Cardiac fibroblast (primary cell): ENCODE measurements at places on chromosomes 16 and 17.
A peak's percentile ranks its signal among the peaks of the same experiment; 100 is the strongest.

GRCh38 chr17:82011617-82012187 is 11.0 kb downstream of the CENPX start:
- no peak for DNase-seq

- no peak for DNase-seq
These were observed 22.1 kb downstream of the MAP1LC3B start for GRCh38 chr16:87414251-87414680.

- no peak for DNase-seq
These were observed 27.2 kb downstream of the SREBF1 start for GRCh38 chr17:17809531-17810083.

GRCh38 chr17:78793968-78794367 is 11.9 kb upstream of the CYTH1 start:
- DNase-seq = no peak

DNA sequence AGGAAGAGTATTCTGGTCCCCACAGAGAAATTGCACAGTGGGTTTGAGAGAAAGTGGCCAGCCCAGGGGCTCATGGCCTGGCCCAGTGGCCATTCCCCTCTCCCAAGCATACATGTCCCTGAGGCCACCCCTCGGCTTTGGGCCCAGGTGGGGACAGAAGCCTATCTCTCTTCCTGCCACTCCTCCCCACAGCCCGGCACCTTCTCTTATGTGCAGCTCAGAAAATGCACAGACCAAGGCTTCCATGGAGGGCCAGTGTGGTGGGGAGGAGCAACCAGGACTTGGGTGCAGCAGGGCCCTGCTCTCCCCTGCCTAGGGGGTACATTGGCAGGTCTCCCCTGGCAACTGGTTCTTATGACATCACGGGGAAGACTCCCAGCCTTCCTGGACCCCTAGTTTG is at the start of gene C16orf90:
TSS of gene C16orf90 (minus strand) at position 314 of the 400 bp plus-strand sequence. CDS start at position 246, 68 bp downstream.
- DNase-seq = no peak

DNA sequence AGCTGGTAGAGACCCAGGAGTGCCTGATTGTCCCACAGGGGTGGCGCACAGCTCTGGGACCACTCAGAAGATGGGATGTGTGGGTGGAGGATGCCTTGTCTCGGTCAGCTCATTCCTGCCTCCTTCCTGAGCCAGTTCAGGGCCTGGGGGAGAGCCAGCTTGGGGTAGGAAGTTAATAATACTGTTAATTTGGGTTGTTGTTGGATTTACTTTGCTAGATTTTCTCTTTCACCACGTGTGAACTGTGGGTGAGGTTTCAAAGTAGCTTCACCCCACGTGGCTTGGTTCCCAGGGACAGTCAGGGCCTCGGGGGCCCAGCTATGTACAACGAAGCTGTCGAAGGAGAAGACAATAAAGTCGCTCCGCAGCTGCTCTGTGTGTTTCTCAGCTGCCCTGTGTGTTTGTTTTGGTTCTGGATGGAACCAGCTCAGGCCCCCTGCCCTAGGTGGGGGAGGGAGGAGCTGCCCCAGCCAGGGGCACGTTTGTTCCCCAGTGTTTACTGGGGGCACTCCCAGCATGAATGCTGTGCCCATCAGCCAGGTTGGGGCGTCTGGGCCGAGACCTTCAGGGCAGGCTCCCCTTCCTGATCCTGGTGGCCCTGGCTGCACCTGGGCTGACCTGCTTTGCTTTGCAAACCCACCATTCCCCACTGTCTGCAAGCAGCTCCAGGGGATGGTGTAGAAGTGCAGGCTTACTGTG is 2.3 kb downstream of the NUDT16L1 start:
- no peak for DNase-seq

GRCh38 chr16:88826070-88826840 is 14.5 kb upstream of the APRT start:
- no peak for DNase-seq

GRCh38 chr16:31487720-31488467 is 5.0 kb downstream of the SLC5A2 start:
- peak; percentile 30 for DNase-seq

DNA sequence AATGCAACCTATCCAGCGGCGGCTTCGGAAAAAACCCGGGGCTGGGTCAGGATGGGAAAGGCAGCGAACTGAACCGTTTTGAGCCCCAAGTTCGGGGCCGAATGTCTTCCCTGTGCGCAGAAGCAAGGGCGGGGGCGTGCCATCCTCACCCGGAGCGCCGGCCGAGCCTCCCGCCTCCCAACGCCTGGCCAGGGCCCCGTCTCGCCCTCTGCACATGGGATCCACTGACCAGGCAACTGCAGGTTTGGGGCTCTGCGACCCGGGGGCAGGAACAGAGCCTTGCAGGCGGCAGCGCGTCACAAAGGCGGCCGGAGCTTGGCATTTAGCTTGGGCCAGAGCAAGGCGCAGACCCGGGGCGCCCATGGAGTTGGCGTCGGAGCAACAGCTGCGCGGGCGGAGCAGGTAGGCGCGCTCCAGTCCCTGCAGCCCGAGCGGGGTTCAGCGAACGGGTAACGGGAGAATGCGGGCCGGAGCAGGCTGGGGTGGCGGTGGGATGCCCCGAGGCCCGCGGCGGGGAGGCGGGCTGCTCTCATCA is at the start of gene FBXO39:
TSS of gene FBXO39 (plus strand) at position 345 of the 535 bp plus-strand sequence. CDS start 3,654 bp downstream, outside the sequence.
- DNase-seq = no peak

DNA sequence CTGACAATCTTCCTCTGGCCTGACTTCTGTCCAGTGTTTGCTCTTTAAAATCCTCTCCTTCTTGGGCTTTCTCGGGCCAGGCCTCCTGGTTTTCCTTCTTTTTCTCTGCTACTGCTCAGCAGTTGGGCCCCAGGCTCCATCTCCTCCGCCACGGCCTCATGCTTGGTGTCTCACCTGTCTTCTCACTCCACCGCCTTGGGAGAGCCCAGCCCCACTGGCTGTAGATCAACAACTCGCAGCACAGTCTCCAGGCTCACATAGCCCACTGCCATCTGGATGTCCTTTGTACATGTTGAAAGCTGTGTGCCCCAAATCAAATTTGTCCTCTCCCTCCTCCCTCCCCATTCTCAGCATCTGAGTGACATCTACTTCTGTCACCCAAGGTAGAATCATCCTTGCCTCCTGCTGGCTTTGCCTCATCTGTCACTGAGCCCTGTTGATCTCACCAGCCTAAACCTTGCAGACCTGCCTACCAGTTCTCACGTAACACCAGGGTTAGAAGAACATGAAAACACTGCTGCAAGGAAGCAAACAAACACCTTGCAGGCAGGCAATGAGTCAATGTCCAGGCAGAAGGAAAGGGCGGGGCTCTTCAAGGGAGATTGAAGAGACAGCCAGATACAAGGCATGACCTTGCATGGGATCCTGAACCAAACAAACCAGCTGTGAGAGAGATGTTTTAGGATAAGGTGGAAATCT is 103.2 kb upstream of the SMURF2 start:
- no peak for DNase-seq

GRCh38 chr16:85393674-85394451 is 219.3 kb upstream of the GSE1 start:
- peak; percentile 67 for DNase-seq

DNA sequence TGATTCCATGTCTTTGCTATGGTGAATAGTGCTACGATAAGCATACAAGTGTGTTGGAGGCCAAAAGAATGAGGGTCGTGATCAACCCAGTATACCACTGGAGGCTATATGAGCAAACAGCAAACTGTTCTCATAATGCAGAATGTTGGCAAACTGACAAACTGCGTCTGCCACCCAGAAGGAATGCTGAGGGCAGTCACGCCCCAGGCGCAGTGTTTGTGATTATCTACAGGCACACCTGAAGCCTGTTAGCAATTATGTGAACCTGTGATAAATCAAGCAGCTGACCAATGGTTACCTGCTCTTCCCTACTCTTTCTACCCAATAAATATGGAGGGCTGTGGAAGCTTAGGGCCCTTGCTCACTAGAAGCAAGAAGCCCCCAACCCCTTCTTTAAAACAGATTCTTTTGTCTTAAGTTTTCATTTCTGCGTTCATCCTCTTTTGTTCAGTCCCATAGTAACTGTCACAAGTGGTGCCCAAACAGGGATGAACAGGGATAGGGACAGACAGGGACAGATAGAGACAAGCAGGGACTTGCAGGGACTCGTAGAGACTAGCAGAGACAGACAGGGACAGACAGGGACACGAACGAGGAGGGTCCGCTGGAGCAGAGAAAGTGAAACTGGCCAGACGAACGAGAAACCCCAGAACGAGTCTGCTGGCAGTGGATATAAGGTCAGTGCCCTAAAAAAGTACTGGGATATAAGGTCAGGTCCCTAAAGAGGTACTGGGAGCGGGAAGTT is 25.1 kb downstream of the CD300LG start:
- no peak for DNase-seq

DNA sequence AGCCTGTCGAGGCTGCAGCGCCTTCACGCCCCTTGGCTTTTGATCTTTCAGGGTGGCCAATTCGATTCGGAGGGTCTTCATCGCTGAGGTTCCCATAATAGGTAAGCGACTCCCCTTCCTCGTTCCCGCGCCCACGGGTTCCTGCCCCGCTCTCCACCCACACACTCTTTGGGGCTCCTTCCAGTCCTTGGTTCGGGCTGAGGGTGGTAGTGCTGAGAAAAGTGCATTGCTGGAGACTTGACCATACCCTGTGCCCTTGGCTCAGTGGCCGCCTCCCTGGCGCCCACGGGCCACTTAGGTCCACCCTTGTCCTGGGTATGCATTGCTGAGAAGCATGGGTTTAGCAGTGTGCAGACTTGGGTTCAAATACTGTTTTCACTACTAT is 491 bp downstream of the POLR2C start:
- no peak for DNase-seq

DNA sequence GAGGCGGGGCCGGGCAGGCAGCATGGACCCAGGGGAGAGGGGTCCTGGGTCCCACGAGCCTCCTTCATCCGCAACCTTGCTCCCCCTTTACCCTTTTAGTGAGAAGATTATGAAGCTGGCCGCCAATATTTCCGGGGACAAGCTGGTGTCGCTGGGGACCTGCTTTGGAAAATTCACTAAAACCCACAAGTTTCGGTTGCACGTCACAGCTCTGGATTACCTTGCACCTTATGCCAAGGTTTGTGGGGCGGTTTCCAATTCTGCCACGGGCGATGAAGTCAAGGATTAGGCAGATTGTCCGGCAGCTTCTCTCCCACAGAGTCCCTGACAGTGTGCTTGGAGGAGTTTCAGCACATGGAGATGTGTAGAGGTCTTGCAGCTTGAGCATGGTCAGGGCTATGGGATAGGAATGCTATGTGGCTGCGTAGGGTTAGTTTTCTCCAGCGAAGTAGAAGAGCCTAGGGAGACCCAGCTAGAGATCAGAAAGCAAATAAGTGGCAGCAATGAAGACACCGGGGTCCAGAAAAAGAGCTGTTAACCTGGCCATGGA is 598 bp downstream of the NIP7 start:
- peak; percentile 23 for DNase-seq

DNA sequence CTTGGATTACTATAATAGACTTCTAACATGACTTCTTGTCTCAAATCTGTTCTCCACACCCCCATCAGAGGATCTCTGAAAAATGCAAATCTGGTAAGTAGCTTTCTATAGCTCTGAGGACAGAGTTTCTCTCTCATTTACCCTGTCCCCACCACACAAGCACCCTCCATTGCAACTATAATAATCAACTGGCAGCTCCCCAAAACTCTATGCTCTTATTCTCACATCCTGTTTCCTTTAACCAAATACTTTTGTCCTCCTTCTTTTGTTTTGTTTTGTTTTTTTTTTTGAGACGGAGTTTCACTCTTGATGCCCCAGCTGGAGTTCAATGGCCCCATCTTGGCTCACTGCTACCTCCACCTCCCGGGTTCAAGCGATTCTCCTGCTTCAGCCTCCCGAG is 73.4 kb downstream of the HELZ start:
- no peak for DNase-seq

- peak; percentile 55 for DNase-seq
These were observed 23.2 kb upstream of the MEAK7 start for GRCh38 chr16:84527532-84528269.

- DNase-seq = no peak
These were observed 1.1 kb upstream of the RNF213 start for GRCh38 chr17:80259457-80260068.

- DNase-seq = no peak
These were observed 19.7 kb downstream of the C16orf74 start for GRCh38 chr16:85731179-85731578.

DNA sequence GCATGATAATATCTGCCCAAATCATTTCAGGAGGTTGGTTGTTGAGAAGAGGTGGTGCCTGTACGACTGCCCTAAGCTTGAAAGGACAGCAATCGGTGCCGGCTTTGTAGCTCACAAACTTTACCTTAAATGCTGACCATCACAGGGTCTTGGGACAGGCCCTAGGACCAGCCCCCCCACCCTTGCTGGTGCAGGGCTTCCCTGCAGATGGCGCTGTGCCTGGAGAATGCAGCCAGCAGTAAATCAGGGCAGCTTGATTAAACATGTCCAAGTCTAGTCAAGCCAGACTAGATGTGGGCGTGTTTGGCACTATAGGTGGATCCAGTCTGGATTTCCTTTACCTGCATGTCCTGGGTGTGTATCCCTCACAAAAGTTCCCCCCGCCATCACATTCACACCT is 135.5 kb upstream of the CRHR1 start:
- DNase-seq = no peak

DNA sequence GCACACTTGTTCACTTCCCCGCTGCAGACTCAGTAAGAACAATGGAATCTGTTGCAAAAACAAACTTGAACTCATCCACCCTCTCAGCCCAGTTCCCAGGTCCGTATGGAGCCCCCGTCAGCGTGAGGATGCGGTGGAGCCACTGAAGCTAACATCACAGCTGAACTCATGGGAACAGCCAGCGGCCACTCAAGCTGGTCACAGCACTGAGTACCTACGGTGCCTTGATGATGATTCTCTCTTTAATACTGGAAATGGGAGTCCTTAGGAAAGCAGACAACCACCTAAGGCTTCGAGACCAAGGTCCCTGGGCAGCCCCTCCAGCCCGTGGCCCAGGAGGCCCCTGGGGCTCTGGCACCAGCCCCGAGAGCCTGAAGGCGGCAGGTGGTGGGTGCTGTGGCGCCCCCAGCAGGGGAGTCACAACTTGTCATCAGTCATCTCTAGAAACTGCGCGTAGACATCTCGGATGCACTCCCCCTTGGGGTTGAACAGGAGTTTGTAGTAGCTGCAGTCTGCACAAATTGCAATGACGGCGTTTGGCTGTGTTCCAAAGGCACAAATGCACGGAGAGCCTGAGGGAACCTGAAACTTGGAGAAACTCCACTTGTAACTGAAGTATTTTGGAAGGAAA is 31.0 kb upstream of the RHOT1 start:
- peak; percentile 69 for DNase-seq

DNA sequence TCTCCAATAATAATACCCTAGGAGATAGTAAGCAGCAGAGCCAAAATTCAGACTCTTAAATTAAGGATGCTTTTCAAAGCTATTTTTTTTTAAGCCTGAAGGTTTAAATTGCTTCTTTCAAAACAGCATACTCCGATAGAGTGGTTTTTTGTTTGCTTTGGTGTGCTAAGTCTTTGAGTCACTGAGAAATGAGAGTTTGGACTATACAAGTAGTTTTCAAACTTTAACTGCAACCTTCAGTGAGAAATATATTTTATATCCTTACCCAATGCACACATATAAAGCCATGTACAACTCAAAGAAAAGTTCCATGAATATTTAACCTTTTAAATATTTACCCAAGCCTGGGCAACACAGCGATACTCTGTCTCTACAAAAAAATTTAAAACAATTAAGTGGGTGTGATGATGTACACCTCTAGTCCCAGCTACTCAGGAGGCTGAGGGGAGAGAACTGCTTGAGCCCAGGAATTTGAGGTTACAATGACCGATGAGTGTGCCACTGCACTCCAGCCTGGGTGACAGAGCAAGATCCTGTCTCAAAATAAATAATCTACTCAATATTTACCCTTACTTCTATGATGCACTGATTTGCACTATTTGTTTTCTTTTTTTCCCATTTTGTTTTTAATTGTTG is 19.2 kb downstream of the DCUN1D3 start:
- DNase-seq = peak; percentile 27
